IPS-NIHi11 (cell line): ENCODE measurements at places on chromosomes 1 and 21.
A peak's percentile ranks its signal among the peaks of the same experiment; 100 is the strongest.

DNA sequence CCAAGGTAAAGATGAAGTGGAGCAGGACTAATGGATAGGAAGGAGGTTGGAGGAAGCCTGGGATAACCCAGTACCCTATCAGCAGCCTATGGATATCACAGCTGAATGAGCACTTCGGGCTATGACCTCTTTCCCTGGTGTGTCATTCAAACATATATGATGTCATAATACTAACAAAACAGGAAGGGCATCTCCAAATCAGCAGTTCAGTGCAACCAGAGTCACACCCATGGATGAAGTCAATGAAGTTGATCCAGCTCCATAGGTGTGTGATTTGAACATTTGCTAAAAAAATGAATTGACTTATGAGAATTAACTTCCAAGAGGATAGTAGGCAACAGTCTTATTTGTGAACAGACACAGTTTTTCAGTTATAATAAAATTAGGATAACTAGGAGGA lies 1.7 kb upstream of the C1orf116 start:
- DNase-seq, result no peak

DNA sequence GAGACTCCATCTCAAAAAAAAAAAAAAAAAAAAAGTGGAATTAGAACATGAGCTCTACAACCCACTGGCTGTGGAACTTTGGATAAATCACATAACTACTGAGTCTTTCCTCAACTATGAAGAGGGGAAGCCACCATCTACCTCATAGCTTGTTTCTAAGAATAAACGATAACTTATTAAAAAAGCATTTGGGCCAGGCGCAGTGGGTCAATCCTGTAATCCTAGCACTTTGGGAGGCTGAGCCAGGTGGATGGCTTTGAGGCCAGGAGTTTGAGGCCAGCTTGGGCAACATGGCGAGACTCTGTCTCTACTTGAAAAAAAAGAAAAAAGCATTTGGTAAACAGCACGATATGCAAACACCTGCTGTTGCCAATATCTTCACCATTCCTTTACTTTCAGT lies 31.8 kb upstream of the MEF2D start:
- no peak for DNase-seq

DNA sequence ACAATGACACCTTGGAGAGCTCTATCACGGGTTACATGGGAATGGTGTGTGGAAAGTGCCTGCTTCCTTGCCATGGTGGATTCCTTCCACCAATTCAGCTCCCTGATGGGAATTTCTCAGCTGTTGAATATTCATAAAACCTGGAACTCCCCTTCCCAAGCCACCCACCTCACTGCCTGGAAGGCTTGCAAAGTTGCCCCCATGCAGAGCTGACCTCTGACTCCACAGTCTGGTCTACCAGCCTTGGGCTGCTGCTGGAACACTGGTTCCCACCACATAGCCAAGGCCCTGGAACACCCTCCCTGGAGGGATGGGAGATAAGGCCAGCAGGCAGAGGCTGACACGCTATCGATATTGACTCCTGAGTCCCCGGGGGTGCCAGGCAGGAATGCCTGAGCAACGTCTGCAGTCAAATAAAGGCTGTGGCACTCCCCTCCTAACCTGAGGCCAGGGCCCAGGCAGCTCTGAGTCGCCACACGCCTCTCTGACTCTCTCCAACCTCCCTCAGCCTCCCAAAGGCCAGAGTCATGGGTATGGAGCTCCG lies 8.8 kb downstream of the CCDC24 start:
- DNase-seq, result no peak

DNA sequence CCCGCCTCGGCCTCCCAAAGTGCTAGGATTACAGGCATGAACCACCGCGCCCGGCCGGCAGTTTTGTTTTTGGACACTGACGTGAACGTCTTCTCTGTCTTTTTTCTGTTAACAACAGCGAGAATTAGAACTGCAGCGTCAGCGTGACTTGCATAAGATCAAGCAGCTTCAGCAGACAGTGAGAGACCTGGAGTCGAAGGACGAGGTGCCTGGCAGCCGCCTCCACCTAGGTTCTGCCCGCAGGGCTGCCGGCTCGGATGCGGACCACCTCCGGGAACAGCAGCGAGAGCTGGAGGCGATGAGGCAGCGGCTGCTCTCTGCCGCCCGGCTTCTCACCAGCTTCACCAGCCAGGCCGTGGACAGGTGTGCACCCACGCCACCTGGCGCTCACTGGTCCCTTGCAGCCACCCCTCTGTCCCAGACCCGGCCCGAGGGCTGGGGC lies 22.9 kb upstream of the DIP2A start:
- DNase-seq, result peak; percentile 38

- DNase-seq, result no peak
These were observed 19.3 kb upstream of the LBR start for GRCh38 chr1:225446981-225447615.

DNA sequence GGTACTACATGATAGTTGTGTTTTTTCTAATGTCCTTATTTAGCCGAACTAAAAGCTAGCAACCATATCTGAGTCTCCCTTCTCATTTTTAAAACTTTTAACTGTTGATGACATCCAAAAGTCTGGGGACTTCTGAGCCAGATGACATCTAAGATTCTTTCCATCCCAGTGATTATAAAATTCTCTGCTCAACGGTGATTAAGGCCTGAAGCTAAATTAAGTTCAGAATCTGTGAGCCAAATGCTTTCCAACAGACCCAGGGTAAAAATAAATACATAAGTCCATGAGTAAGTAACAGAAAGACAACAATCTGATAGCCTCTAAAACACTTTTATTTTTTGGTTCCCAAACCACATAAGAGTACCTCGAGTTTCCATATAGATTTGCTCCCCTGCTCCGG lies 13.1 kb upstream of the PTP4A2 start:
- DNase-seq, result no peak

- DNase-seq, result no peak
These were observed 3.0 kb downstream of the ANKRD45 start for GRCh38 chr1:173666646-173667045.

DNA sequence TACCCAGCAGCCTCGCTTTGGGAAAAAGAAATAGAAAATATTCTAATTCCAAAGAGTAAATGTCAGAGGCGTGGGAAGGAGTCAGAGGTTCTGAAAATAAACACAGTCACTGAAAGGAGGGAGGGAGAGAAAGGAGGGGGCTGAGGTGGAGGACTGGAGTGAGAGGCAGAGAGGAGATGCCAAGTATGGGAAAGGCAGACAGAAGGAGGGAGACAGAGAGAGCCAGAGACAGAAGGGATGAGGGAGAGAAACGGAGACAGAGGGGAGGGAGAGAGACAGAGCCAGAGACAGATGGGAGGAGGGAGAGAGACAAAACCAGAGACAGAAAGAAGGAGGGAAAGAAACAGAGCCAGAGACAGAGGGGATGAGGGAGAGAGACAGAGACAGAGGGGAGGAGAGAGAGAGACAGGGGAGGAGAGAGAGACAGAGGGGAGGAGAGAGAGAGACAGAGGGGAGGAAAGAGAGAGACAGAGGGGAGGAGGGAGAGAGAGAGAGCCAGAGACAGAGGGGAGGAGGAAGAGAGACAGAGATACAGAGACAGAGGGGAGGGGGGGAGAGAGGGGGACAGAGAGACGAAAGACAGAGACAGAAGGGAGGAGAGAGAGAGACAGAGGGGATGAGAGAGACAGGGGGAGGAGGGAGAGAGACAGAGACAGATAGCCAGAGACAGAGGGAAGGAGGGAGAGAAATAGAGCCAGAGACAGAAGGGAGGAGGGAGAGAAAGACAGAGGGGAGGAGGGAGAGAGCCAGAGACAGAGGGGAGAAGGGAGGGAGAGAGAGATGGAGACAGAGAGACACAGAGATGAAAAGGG lies 525.5 kb downstream of the MATN1 start:
- no peak for DNase-seq

DNA sequence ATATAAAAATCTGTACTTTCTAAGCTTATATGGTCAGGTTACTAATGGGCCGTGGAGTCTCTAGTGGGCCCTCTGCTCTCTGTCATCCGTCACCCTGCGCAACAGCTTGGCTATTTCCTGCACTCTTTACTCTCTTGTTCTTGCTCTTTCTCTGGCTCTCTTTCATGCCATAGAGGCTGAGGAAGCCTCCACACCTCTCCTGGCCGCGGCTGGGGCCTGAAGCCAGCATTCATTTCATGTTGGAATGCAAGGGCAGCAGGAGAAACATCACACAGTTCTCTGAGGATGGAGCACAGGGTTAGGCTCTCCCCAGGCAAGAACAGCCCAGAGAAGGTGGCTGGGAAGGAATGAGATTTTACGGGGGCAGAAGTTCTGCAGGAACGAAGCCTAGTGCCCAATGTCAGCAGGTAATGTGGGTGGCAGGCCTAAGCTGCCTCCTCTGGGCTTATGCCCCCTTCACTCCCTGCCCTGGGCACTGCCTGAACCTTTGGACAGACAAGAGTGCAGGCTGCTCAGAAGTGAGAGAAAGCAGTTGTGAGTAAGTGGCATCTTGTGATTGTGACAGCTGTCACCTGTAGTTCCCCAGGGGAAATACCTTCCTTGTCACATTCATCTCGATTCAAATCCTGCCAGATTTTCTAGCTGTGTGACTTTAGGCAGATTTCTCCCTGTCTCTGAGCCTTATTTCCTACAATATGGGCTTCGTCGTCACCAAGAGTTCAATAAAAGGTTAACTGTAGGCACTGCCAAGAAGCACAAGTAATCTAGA lies 3.6 kb upstream of the FHAD1 start:
- DNase-seq, result no peak

- no peak for DNase-seq
These were observed 644.0 kb downstream of the PTPRC start for GRCh38 chr1:199282751-199283305.

DNA sequence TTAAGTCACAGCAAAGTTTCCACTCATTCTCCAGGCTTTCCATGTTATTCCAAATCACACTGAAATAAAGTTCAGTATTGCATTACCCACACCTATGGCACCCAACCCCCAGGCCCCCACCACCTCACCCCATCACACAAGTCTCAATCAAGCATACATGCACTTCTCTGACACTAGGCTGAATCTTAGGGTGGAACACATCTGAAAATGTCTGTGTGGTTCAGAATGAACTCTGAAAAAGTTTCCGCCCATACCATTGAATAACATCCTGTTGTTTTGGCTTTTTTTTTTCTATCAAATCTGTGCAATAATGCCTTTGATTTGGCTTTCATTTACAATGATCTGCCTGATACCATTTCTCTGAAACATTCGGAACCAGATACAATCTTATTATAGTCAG lies 25.8 kb upstream of the LRRC8C start:
- DNase-seq, result no peak

GRCh38 chr1:234713859-234714258 lies 103.9 kb upstream of the IRF2BP2 start:
- DNase-seq, result no peak

DNA sequence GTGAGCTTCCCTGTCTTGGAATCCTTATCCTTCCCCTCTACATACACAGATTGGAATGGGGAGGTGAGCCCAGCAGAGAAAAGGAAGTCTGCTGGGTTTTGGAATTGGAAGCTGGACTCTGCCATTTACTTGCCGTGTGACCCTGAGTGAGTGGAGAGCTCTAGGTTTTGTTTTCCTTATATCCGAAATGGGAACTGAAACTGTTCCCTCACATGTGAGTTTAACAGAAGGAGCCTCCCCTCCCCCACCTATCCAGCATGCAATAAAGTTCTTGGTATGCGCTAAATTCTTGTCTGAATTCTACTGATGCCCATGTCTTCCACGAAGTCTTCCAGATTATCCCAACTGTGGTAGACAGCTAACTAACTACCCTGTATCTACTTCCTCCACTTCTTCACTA lies 58.7 kb downstream of the NENF start:
- no peak for DNase-seq

DNA sequence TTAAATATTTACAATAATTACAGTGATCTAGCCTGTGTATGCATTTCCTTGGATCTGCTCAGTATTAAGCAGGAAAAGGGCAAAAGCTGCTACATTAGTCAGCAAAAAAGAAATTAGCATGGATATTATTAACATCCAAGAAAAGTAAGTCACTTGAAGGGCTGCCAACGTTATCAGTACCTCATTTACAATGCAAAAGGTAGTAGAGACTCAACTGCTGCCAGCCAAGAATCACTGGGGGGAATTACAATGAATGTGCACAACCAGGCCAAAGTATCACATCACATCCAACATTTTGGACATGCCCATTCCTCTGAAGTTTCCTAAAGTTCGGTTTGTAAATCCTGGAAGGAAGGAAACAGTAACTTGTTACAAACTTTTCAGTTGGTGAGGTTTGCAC lies 1.9 kb downstream of the CNN3 start:
- DNase-seq, result no peak

DNA sequence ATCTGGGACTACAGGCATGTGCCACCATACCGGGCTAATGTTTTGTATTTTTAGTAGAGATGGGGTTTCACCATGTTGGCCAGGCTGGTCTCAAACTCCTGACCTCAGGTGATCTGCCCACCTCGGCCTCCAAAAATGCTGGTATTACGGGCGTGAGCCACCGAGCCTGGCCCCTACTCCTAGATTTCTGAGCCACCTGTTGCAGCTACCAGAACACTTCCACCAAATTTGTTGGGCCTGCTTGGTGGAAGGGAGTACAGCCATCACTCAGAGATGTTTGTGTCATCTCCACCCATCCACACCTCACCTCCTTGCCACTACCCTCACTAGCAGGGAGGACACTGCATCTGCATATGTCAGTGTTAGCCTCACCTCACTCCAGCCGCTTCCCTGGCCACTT lies 5.5 kb downstream of the RIMKLA start:
- no peak for DNase-seq

DNA sequence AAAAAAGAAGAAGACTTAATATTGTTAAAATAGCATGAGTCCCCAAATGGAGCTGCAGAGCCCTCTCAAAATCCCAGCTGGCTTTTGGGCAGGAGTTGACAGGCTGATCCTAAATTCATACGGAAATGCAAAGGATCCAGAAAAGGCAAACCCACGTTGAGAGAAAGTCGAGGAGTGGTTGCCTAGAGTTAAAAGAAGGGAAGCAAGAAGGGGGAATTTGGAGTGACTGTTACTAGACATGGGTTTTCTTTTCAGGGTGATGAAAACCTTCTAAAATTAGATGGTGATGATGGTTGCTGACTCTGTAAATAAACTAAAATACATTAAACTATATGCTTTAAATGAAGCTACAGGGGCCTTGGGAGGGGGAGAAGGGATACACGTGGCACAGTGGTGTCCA lies 1.6 kb downstream of the DNMT3L start:
- DNase-seq, result no peak

DNA sequence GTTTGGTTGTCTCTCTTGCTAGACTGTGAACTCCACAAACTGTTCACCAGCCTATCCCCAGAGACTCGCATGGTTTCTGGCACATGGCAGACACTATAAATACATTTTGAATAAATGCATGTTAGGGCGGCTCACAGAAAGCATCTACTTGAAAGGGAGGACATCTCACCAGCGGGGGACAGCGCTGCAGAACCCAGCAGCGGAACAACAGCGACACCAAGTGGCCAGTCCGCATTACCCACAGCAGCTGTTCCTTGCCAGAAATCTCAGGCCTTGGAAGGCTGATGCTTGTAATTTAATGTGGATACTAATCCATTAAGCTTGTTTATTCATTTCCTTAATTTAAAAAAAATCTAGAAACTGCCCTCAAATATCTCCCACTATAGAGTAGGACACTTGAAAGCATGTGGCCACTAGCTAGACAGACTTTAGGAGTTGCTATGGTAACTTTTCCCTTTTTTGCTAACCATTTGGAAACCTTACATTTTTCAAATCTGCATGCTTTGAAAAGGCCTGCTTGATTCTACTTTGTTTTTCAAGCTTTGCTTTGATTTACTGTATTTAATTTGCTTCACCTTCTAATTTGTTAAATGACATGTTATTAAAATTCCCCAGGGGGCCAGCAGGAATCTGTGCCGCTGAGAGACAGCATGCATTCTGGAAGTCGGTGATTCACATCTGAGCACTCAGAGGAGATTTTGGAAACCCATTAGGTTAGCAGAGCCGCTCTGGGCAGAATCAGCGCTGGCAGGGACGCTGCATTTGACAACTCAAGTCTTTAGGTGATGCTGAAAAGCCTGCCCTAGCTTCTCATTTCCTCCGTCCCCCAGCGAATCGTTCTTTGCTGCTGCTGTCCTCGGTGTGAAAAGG lies 63.5 kb upstream of the SSX2IP start:
- DNase-seq, result peak; percentile 71
